ENCODE measurements at places on chromosomes 2 and 18.

GRCh38 chr2:157587576-157587975, 41.1 kb downstream of the ACVR1C start:
- no peak for DNase-seq

GRCh38 chr2:219160186-219161017, at the start of gene NHEJ1:
NHEJ1 (minus strand) TSS chr2:219160815; CDS start chr2:219158362, 2,453 bp downstream.
- peak; percentile 85 for DNase-seq

DNA sequence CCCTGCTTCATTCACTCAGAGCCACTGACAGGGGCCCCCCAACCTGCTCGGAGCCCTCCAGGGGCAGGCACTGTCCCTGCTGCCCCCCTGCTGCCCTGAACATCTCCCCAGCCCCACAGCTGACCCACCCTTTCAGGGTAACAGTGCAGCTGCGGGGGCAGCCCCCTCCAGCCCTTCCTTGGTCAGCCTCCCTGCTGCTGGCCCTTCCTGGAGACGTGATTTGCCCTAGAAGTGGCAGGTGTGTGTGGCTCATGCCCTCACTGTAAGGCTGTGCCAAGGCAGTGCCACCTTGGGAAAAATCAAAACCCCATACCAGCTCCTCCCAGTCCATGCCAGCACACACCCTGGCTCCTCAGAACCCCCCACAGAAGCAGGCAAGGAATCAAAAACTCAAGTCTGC, 184.2 kb upstream of the HDAC4 start:
- DNase-seq: no peak

DNA sequence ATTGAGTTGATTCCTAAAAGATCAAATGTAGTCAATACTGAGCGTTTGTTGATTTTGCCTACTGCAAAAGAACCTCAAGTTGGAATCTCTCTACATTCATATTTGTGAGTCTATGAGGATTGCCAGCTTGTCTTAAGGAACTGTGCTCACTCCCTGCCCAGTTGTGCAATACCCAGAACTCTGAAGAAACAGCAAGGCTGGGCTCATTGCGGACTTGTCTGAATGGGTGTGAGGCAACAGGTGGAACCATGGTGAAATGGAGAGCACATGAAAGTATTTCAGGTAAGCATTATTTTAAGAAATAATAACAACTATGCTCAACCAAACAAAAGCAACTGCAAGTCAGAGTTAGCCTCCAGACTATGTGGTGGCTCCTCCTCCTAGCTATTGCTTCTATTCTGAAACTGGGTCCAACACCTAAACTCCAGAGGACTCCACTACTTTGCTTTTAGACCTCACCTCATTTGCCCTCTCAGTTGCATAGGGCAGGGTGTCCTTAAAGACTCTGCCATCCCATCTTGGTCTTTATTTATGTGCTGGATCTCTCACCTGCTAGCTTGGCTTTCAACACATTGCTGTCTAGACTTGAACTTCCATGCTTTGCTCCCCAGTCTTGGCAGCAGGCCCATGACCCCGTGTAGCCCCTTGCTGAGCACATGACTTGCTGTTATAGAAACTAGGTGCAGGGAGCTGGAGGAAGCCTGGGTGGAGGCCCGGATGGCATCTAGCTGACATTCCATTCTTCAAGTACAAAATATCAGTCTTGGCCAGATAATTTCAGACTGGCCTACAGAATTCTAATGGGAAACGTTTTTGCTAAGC, 94.8 kb upstream of the ARL5A start:
- no peak for DNase-seq

DNA sequence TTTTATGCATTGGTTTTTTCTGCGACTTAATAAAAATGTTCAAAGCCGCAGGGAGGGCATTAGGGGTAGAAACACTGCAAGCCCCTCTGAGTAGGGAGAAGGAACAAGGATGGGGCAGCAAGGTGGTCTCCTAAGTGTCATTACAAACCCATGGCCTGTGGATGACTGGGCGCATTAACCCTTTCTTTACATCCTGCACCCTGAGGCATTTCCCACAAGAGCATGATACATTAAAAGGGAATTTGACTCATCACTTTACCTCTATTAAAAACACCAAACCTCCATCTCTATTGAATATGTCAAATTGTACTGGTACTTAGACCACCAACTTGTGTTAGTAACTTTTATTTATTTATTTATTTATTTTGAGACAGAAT, 112.5 kb downstream of the VIT start:
- DNase-seq: no peak

DNA sequence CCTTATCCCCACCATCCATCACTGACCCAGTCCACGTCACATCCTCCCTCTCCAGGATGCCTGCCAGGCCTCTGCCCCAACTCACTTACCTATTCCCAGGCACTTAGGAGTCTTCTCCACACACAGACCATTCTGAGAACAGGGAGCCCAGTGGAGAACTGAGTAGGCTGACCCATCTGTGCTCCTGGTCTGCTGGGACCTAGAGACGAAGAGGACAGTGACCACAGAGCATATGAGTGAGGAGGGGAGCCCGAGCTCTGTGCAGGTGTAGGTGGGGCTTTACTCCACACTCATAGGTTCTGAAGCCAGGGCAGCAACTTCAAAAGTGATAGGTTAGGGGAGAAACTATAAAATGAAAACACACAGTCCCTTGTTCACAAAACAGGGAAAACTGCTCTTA, 130.0 kb downstream of the NDUFA10 start:
- no peak for DNase-seq

- DNase-seq: no peak
Measured at GRCh38 chr2:239691720-239692119, 290.9 kb upstream of the HDAC4 start.

All from NCI-H1694 treated with DMSO at 0.1 percent for 48 hours (cell line).